ENCODE measurements at places on chromosomes 4 and X. TPM values are rescaled to one million over a fixed set of nuclear protein-coding genes. Genes with fewer than 3 reads are reported as not detected.

- DNase-seq = no peak
- H3K27ac ChIP-seq = no peak overlapping the region
- H3K27me3 ChIP-seq = no peaks in the 10 kb centered on the region
- H3K4me1 ChIP-seq = no peaks in the 10 kb centered on the region
- no peaks in the 10 kb centered on the region for H3K36me3 ChIP-seq
- no peak overlapping the region for H3K4me3 ChIP-seq
These were observed 148.4 kb downstream of the STPG2 start for GRCh38 chr4:97994765-97995465.

DNA sequence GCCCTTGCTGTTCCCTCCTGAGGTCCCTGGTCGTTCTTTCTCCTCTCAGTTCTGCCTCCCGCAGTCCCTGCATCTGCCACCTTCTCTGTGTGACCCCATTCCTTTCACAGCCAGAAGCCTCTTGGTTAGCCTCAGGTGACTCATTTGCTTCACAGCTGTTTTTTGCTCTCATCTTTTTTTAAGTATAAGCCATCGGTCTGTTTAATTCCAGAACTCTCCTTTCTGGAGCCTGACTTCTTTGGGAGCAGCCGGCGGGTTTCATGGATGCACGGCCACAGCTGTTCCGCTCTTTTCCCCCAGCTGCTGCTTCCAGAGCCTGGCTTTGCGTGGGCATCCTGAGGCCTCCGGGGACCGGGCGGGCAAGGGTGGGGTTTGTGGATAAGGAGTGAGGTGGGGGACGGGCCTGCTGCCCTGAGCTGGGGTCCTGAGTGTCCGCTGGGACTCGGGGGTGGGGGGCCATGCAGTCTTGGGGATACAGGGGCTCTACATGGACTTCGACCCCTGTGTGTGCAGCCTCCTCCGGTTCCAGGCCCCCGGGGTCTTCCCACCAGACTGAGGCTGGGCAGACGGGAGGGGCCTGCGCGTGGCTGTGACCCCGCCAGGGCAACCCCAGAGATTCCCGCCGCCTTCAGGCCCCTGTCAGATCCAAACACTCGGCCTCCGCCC is 46.7 kb downstream of the PCGF3 start:
- H3K27ac ChIP-seq = peak overlapping the region; percentile 6
- peaks cover 21% of the 10 kb centered on the region for H3K4me1 ChIP-seq
- H3K36me3 ChIP-seq = no peaks in the 10 kb centered on the region
- no peak overlapping the region for H3K4me3 ChIP-seq
- no peaks in the 10 kb centered on the region for H3K27me3 ChIP-seq

DNA sequence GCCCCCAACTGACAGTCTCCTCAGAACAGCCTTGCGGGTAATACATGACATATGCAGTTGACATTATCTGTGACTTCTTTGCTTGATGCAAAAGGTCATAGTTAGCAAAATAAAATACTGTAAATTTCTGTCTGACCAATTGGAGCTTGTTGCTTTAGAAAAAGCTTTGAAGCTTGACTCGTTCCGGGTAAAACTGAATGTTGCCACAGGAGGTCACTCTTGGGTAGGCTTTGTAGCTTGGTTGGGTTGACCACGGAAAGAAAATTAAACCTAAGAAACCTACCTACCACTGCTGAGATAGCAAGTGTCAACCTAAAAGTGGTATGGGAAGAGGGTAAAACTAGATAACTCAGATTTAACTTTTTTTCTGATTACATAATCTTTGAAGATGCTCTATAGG is 23.2 kb downstream of the PRPS2 start:
- DNase-seq = peak; percentile 60
- no peak overlapping the region for H3K27ac ChIP-seq
- no peak overlapping the region for H3K4me3 ChIP-seq
- H3K27me3 ChIP-seq = peaks cover 4% of the 10 kb centered on the region
- H3K4me1 ChIP-seq = no peaks in the 10 kb centered on the region
- no peaks in the 10 kb centered on the region for H3K36me3 ChIP-seq

DNA sequence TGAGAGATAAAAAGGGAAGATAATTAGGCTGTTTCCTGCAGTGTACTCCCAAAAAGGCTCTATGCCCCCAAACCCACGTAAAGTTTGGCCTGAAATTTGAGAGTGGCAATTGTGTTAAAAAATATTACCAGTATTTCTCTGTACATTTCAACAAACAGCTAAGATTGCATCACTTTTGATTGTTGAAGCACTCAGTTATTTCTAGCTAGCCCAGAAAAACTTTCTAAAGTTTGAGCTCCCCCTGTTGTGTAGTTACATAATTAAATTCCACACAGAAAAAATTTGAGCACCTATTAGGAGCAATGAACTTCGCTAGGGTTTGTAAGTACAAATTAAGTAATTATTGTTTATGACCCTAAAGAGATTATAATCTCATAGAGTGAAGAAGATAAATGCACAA is 109.4 kb downstream of the DLG3 start:
- DNase-seq = no peak
- H3K27ac ChIP-seq = no peak overlapping the region
- H3K36me3 ChIP-seq = no peaks in the 10 kb centered on the region
- H3K27me3 ChIP-seq = peaks cover 5% of the 10 kb centered on the region

DNA sequence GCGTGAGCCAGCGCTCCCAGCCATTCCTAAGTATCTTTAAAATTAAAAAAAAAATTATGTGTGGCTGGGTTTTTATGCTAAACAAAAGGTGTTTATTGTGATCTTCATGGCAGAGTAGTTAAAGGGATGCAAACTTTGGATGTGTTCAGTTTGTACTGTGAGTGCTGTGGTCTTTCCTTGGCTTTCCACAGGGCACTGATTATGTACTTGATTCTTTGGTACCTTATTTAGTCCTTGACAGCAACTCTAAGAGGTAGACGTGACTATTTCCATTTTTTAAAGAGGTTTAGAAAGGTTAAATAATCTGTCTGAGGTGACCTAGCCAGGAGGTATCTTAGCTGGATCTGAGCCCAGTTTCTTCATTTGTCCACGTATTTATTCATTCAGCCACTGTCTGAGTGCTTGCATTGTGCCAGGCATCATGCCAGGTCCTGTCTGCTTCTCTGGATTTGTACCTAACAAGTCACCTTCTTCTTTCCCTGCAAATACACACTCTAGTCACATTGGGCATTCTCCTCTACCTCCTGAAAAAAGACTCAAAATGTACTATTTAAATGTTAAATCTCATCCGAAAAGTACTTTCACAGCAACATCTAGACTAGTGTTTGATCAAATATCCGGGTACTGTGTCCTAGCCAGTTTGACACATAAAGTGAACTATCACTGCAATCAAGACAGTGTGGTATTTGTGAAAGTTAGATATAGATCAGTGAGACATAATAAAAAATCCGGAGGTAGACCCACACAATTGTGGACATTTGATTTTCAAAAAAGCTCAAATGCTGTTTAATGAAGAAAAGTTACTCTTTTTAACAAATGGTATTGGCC is 31.5 kb downstream of the WWC2 start:
- no peak overlapping the region for H3K4me3 ChIP-seq
- no peak overlapping the region for H3K27ac ChIP-seq
- H3K27me3 ChIP-seq = no peaks in the 10 kb centered on the region
- DNase-seq = peak; percentile 65

RPS6KA6 gene
- 4.9 TPM for polyA plus RNA-seq

ASB11 gene
- polyA plus RNA-seq = not detected

MAGEB1 gene
- polyA plus RNA-seq = not detected

DNA sequence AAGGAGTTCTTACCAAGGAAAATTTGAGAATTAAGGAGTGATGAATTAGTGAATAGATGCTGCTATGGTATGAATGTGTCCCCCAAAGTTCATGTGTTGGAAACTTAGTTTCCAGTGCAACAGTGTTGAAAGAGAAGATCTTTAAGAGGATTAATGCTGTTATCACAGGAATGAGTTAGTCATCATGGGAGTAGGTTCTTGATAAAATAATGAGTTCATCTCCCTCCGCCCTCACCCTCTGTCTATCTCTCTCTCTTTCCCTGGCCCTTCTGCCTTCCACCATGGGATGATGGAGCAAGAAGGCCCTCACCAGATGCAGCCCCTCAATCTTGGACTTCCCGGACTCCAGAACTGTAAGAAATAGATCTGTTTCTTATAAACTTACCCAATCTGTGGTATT is 38.3 kb upstream of the KLHL8 start:
- no peaks in the 10 kb centered on the region for H3K27me3 ChIP-seq
- H3K4me1 ChIP-seq = no peaks in the 10 kb centered on the region
- H3K36me3 ChIP-seq = no peaks in the 10 kb centered on the region

GRCh38 chr4:89283226-89284009 is 24.2 kb downstream of the GPRIN3 start:
- DNase-seq = no peak
- no peaks in the 10 kb centered on the region for H3K27me3 ChIP-seq
- H3K36me3 ChIP-seq = no peaks in the 10 kb centered on the region
- H3K4me1 ChIP-seq = no peaks in the 10 kb centered on the region

GRCh38 chrX:23317799-23318724 is 16.6 kb upstream of the PTCHD1 start:
- H3K4me3 ChIP-seq = no peak overlapping the region
- H3K27ac ChIP-seq = no peak overlapping the region
- no peaks in the 10 kb centered on the region for H3K36me3 ChIP-seq

- no peak overlapping the region for H3K27ac ChIP-seq
- H3K4me1 ChIP-seq = no peaks in the 10 kb centered on the region
- H3K4me3 ChIP-seq = no peak overlapping the region
- H3K36me3 ChIP-seq = peaks cover 3% of the 10 kb centered on the region
- DNase-seq = no peak
These were observed 57.7 kb upstream of the S100G start for GRCh38 chrX:16592194-16592770.

ASMT gene
- polyA plus RNA-seq = 0.74 TPM

DNA sequence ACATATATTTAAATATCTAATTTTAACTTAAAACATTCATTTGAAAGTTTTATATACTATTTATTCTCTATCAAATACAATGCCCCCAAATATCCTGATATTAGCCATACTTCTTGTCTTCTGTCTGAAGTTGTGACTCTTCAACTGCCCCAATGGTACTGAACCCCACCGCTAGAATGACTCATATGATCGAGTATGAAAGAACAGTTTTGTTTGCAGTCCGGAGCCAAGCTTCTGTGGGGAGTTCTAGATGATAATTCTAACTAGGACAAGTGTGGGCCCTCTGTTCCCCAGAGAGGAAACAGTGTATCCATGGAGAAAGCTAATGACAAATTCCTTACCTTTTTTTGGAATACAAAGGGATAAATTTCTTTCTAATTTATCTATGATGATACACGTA is 24.7 kb upstream of the CT47A1 start:
- H3K36me3 ChIP-seq = no peaks in the 10 kb centered on the region

BMX gene
- polyA plus RNA-seq = 0.91 TPM

RHOH gene
- 1.1 TPM for polyA plus RNA-seq

GRCh38 chr4:168309781-168310180 is 8.8 kb downstream of the DDX60 start:
- no peaks in the 10 kb centered on the region for H3K27me3 ChIP-seq
- DNase-seq = no peak
- H3K4me1 ChIP-seq = peaks cover 11% of the 10 kb centered on the region
- H3K36me3 ChIP-seq = no peaks in the 10 kb centered on the region

- no peak overlapping the region for H3K4me3 ChIP-seq
- H3K4me1 ChIP-seq = no peaks in the 10 kb centered on the region
- H3K36me3 ChIP-seq = no peaks in the 10 kb centered on the region
- H3K27ac ChIP-seq = no peak overlapping the region
- no peaks in the 10 kb centered on the region for H3K27me3 ChIP-seq
These were observed 1.4 kb downstream of the IL9R start for GRCh38 chrX:155998761-155999510.

GRCh38 chr4:139175646-139176301 is 1.2 kb downstream of the ELF2 start:
- peak overlapping the region; percentile 100 for H3K27ac ChIP-seq
- H3K27me3 ChIP-seq = no peaks in the 10 kb centered on the region
- DNase-seq = no peak
- peak overlapping the region; percentile 100 for H3K4me3 ChIP-seq

DNA sequence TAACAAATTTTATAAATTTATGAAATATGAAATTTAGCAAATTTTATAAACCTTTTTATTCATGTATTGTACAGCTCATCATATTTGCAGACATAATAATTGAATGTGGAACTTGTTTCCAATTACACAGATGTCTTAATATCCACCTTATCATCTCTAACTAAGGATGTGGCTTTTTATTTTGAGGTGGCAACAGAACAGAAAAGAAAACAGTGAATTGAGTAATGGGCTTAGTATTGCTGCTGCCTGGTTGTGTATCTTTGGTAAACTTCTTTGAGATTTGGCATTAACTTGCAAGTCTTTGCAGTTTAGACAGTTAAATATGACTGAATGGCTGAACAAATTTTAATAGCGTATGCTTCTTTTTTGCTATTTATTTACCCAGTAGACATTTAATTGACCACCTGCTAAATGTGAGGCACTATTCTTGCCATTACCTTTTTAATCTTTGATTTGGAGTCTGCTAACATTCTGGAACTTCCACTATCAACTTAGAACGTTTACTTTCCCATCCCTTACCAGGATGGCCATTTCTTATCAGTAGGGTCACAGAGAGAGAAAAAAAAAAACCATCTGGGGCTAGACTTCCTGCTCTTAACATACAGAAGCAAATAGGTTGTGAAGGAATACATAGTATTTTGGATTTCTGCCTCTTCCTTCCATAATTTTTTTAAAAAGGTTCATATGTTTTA is 44.8 kb downstream of the CLCN3 start:
- H3K36me3 ChIP-seq = no peaks in the 10 kb centered on the region
- H3K4me1 ChIP-seq = peaks cover 29% of the 10 kb centered on the region
- no peak overlapping the region for H3K27ac ChIP-seq
- DNase-seq = no peak

SH2D1A gene
- polyA plus RNA-seq = 0.48 TPM

TSPAN5 gene
- 1.5 TPM for polyA plus RNA-seq

DNA sequence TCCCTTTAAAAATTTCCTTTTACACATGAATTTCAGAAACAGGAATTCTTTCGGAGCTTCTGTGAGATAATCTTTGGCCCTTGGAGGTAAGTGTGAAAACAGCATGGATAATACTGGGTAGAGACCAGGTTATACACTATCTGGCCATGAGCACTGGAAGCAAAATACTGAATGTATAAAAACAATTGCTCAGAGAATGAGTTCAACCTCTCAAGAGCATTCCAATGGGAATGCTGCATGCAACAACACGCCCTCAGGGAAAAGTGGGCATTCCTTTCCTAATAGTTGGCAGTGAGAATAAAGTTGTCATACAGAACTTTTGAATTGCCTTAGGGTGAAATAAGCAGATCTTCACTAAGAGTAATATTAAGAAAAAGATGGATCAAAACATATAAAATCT is 574.8 kb upstream of the DIPK2B start:
- DNase-seq = no peak
- no peaks in the 10 kb centered on the region for H3K4me1 ChIP-seq
- H3K27ac ChIP-seq = no peak overlapping the region
- H3K4me3 ChIP-seq = no peak overlapping the region
- no peaks in the 10 kb centered on the region for H3K36me3 ChIP-seq
- peaks cover 11% of the 10 kb centered on the region for H3K27me3 ChIP-seq

IQCM gene
- polyA plus RNA-seq = not detected

- no peak overlapping the region for H3K4me3 ChIP-seq
- peaks cover 2% of the 10 kb centered on the region for H3K27me3 ChIP-seq
- H3K36me3 ChIP-seq = no peaks in the 10 kb centered on the region
- no peak overlapping the region for H3K27ac ChIP-seq
- DNase-seq = no peak
- no peaks in the 10 kb centered on the region for H3K4me1 ChIP-seq
These were observed 82.4 kb upstream of the ADGRG2 start for GRCh38 chrX:19204636-19205035.

GRCh38 chrX:96621811-96622210 is 62.8 kb upstream of the DIAPH2 start:
- DNase-seq = no peak
- no peaks in the 10 kb centered on the region for H3K4me1 ChIP-seq
- no peak overlapping the region for H3K27ac ChIP-seq
- no peaks in the 10 kb centered on the region for H3K36me3 ChIP-seq

COL25A1 gene
- polyA plus RNA-seq = 0.05 TPM

MAGEA2 gene
- not detected for polyA plus RNA-seq

- no peaks in the 10 kb centered on the region for H3K36me3 ChIP-seq
- peaks cover 8% of the 10 kb centered on the region for H3K27me3 ChIP-seq
- DNase-seq = no peak
- no peak overlapping the region for H3K27ac ChIP-seq
These were observed 36.2 kb upstream of the ATP6AP2 start for GRCh38 chrX:40544343-40545266.
